ENCODE measurements at places on chromosomes 1 and 21.
A peak's percentile ranks its signal among the peaks of the same experiment; 100 is the strongest.

GRCh38 chr21:38080888-38081287 lies 164.6 kb upstream of the KCNJ6 start:
- DNase-seq: no peak

- DNase-seq: peak; percentile 4
Measured at GRCh38 chr21:39885119-39885848, 18.0 kb downstream of the PCP4 start.

- no peak for DNase-seq
Measured at GRCh38 chr1:242002072-242002471, 3.2 kb upstream of the MAP1LC3C start.

- no peak for DNase-seq
Measured at GRCh38 chr1:87176514-87176913, 152.2 kb upstream of the LMO4 start.

DNA sequence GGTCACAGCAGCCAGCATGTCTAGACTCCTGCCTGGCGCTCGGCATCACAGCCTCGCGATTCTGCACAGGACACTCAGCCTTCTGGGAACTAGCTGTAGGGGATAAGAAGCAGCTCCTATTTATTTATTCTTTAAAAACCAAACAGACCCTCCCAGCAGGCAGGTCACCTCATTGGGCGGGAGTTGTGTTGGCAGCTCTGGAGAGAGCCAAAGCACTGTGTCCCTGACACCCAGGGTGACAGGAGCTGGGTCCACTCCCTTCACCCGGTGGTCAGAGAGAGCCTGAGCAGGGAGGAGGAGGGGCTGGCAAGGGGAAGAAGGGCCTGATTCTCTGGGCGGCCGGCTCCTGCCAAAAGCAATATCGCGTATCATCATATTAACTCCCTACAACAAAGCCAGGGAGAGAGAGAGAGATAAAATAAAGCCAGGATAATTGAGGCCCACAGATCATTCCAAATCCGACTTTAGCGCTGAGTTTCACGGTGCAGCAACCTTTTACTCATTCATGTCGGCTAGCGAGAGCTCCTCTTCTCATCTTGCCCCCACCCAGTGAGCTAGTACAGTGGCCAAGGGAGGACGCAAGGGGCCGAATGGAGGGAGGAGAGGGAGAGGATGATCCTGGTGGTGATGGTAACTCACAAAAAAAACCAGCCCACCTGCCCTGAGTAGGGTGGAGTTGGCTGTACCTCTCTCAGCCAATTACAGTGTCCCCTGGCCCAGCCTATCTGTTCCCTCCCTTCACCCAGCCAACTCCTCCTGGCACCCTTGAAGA lies 79.8 kb upstream of the IFFO2 start:
- DNase-seq: no peak

GRCh38 chr1:224498574-224499170 lies 64.1 kb upstream of the WDR26 start:
- DNase-seq: no peak

DNA sequence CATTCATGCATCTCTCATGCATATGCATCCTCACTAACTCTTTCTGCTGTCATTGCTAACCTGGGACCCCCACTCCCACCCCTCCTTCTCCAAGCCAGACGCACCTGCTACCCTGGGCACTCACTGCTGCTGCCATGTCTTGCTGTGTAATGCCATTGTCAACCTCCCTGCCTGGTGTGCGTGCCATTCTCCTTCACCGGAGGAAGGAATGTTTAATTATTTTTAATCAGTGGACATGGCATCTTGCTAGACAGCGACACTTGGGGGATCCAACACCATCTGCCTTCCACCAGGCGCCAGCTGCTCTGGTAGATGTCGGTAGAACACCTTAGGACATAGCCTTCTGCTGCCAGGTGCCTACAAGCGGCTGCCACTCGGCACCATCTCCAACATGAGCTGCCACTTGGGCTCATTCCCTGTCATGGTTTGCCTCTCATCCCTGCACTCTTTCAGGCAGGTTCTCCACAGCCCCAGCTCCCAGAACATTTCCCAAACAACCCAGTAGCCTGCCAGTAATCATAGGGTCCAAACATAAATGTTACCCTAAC lies 306.9 kb downstream of the TTLL7 start:
- DNase-seq: peak; percentile 30

All from cerebellar cortex (tissue), 1 donor.